ENCODE measurements at places on chromosomes 1 and 21.

DNA sequence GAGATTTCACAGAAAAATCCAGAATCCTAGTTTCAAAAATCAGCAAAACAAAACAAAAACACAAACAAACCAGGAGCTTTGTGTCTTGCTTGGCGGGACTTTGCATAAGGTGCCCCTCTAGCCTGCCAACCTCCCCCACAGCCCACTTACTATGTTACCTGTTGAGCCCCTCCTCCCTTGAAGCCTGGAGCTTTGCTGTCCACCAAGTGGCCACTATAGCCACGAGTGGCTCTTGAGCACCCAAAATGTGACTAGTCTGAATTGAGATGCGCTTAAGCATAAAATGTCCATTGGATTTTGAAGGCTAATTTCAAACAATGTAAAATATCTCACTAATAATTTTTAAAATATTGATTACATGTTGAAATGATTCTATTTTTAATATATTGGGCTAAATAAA, 12.2 kb downstream of the TFAP2E start:
- no peak for DNase-seq

DNA sequence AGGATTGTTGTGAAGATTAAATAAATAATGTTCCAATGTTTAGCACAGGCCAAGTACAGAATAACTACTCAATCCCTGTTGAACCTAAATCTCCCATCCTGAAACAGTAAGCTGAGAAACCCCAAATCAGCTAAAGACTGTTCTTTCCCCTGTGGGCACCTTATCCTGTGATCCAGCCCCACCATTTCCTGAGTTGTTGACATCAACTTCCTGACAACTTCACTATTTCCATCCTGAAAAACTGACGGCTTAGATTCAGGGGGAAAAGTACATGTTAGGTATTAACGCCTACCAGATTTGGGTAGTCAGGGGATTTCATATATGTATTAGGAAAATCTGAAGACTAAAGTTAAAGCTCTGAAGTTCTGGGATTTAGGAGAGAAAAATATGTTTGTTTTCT, 51.7 kb upstream of the PALMD start:
- DNase-seq: no peak

DNA sequence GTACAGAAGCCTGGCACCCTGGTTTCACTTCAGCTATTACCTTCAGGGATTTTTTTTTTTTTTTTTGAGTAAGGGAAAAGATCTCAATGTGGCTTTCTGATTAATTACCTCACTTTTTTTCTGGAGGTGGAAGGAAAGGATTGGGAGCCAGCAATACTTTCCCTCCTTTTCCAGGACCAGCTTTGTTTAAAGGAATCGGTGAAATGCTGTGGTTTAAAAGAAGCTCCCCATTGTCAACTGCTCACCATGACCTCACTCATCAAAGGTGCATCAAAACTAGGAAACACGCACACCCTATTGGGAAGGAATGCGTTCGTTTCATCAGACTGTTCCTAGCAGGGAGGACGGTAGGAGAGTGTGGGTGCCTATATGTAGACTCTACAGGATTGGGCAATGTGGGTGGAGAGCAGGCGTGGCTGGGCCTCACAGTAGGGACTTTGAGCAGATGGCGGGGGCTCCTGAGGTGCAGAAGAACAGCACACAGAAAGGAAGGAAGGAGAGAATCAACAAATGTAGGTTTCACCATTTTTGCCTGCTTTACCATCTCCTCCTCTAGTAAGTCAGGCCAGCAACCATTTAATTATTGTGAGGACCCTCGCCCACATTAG, 13.0 kb downstream of the PHGDH start:
- no peak for DNase-seq

- DNase-seq: no peak
Observed at GRCh38 chr1:54046671-54047383, 6.2 kb downstream of the TMEM59 start.

GRCh38 chr1:153100245-153100644, 5.9 kb upstream of the SPRR2E start:
- no peak for DNase-seq

DNA sequence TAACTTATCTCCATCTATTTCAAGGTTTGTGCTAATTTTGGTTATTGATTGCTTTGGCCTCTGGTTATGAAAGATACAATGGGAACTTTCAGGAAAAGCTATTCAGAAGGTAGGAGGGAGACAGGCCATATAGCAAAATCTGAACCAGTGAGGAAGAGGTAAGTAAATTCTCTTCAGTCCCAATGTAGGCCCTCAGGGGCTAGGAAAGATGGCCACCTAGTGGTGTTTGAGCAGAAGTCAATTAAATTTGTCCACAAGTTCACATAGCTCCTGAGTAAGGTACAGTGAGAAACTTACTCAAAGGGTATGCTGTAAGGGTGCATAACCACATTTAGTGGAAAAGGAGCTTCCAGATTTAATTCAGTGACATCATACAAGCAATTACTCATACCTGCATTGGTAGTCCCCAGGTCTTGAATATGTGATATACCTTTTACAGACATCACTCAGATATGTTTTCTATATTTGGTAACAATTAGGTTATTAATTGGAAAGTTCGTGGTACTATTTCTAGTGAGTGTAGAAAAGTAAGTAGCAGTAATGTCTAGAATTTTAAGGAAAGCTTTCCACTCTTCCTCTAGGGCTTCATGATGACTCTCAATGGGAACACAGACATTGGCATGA, 21.4 kb upstream of the FMO1 start:
- DNase-seq: no peak

GRCh38 chr1:235423214-235423652, 56.0 kb downstream of the TBCE start:
- DNase-seq: no peak

- DNase-seq: no peak
Observed at GRCh38 chr1:34265396-34265795, 88.7 kb downstream of the C1orf94 start.

DNA sequence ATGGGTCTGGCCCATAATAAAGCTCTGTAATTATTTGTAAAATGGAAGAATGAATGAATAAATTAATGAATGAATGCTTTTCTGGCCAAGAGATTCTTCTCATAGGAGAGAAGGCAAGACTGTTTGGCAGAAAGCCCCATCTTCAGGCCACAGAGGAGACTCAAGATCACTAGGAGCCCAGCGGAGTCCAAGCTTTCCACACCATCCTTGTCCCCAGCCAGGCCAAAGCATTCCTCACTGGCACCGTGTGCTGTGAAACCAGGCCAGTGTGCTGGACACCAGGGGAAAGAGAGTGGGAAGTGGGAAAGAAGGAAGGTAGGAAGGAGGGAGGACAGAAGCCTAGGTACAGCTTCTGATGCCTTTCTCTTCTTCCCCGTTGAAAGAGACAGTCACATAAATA, 86.4 kb downstream of the PLXNA2 start:
- no peak for DNase-seq

GRCh38 chr1:230010603-230011332, 56.3 kb upstream of the GALNT2 start:
- DNase-seq: no peak

DNA sequence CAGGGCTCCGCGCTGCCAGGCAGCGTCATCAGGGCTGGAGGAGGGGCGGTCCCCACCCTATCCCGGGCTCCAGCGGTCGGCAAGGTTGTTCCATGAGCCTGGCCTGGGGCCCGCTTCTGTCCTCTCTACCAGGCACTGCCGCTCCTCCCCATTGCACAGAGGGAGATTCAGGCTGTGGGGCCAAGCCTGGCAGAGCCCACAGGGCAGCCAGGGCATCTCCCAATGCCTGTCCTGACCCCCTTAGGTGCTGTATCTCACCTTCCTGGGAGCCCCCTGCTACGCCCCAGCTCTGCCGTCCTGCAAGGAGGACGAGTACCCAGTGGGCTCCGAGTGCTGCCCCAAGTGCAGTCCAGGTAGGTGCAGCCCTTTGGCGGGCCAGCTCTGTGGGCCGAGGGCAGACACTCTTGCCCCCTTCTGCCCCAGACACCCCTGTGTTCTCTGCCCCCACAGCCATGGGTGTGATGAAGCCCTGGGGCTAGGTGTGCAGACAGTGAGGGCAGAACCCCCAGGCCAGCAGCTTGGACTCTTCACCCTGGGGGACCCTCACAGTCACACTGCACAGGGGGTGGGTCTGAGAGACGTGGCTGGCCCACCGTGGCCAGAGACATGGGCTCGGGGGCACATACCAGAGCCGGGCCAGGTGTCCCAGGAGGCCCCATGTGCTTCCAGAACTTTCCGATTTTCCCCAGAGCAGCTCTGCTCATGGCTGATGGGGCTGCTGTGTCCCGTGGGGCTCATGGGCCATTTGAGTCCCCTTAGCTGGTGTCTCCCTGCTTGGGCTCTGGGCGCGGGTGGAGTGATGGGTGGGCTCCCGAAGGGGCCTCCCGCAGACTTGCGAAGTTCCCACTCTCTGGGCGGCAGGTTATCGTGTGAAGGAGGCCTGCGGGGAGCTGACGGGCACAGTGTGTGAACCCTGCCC, 1.6 kb downstream of the TNFRSF14 start:
- no peak for DNase-seq

DNA sequence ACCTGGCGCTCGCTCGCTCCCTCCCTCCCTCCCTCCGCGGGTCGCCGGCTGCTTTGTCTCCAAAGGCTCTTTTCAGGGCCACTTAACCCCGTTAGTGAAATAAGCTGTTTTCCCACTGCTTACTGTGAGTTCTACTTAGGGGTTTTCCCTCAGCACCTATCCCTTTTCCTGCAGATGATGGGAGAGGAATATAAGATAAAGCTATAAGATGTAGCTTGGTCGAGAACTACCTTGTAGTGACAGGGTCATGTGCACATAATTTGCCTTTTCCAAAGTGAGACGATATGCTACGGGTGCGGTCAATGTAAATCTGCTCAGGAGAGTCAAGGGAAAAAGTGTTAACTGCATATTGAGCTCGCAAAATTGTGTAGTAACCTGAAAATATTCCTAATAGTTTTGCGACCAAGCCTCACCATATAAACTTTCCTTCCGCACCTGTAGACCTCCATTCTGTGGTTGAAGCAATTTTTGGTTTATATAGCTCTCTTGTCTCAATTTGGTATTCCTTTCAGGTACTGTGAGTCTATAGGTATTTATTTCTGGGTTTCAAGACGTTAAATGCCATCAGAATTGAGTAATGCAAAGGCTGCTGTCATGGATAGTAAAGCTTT, 55.8 kb upstream of the BOLA1 start:
- no peak for DNase-seq

DNA sequence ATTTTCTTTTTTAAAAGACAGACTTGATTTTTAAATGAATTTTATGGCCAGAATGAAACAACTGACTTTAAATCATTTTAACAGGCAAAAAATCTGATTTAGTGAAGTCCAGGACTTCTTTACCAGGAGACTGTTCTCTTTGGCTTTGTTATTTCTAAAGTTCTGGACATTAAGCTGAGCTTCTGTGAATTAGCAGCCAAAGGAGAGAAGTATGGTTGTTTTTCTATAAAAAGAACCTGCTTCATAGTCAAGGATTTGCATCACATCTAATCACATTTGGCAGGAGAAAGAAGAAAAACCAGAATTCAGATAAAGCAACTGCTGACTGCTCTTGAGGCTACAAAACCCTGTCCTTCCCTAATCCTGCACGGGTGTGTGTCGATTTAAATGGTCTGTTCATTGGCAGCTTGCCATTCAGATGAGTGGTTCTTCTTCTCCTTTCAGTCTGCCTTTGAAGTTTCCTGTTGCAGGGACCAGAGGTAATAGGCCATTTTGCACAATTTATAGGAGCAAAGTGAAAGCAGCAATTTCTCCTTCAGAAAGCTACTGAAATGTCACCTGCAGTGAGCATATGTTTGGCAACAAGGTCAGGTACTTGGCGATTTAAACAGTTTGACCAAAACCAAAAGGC, 215.4 kb downstream of the OLFM3 start:
- DNase-seq: no peak

- DNase-seq: no peak
Observed at GRCh38 chr1:37448185-37448584, 26.2 kb upstream of the ZC3H12A start.

DNA sequence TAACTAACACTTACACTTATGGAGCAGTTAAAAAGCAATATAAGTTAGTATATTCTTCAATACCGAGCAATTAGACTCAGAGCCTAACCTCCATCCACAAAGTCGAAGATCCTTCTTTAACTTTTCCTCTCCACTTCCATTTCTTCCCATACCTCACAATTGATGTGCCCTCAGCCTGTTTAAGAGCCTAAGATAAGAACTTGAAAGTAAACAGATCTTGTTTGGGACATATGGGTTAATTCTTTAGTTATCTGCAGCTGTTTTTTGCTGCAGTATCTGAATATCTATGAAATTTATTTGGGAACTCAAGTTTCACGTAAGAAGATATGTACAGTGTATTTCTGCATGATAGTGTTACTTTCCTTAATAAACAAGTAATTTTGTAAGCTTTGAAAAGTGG, 51.5 kb downstream of the MIGA1 start:
- no peak for DNase-seq

GRCh38 chr21:14120091-14120734, 90.5 kb downstream of the LIPI start:
- peak; percentile 45 for DNase-seq

DNA sequence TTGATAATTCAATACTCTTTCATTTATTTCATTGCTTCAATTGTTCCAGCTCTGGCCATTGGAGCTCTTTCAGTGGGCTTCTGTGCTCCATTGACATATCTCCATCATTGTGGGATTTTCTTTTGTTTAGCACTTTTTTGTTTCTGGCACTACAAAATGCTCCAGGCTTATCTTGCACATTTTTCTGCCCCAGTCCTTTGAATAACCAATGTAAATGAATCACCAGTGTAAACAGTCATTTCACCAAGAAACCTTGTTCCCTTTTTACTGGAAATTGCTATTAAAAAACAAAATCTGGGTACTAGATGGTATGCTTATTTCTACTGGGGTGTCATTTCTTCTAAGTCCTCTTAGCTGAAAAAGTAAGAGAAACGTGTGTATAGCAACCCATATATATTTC, 173.0 kb upstream of the LYPLAL1 start:
- DNase-seq: no peak

GRCh38 chr1:85202864-85203255, 2.0 kb upstream of the SYDE2 start:
- DNase-seq: no peak

DNA sequence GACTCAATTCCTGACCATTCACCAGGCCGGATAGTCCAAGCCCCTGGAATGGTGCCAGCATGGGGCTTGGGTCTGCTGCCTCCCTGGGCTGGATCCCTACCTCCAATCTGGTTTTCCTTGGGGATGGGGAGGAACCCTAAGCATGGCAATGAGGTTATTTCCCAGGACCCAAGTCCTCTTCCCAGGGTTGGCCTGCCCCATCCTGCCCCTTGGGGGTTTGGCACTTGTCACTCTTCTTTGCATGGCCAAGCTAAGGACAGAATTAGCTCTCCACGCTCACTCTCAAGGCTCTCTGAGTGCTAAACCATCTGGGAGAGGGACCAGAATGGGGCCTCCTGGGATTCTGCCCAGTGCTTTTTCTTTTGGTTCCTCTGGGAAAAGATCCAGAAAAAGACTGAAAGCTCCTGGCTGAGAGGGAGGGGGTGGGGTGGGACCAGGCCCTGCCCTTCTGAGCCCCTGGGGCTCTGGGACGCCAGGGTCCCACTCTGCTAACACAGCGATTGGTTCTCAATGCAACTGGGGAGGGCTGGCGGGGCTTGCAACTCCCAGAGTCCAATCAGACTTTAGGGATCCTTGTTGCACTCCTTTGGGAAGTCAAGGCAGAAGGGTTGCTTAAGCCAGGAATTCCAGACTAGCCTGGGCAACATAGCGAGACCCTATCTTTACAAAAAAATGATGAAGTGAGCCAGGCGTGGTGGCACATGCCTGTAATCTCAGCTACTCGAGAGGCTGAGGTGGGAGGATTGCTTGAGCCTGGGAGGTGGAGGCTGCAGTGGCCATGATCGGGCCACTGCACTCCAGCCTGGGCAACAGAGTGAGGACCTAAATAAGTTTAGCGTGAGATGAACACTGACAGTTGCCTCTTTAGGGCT, 52.7 kb downstream of the DHRS3 start:
- peak; percentile 40 for DNase-seq

GRCh38 chr1:8435569-8436071, 117.7 kb downstream of the SLC45A1 start:
- DNase-seq: no peak

- DNase-seq: no peak
Observed at GRCh38 chr1:116359060-116359830, 13.8 kb upstream of the ATP1A1 start.

Measured in head of caudate nucleus (tissue), 42 donors.